ENCODE measurements at places on chromosomes 16 and 17.

- no peak for DNase-seq
Measured at GRCh38 chr16:58462499-58462996, 37.4 kb upstream of the NDRG4 start.

DNA sequence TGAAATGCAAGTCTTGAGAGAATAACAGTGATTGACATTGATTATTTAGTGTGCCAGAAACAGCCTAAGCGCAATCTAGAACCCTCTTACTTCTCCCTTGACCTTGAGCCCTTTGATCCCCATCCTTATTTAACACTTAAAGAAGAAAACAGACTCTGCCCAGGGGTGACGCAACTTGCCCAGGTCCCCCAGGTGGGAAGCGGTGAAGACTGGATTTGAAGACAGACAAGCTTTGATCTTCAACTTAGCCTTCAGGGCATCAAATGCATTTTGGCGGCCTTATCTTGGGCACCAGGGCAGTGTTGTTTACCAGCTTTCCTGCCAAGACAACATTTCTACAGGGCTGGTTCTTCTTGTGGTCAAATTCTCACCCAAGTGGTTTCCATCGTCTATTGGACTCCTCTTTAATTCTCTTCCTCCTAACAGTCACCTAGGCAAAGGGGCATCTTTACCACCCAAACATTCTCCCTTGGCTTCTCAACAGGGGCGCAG, 8.9 kb upstream of the CIITA start:
- DNase-seq = no peak

DNA sequence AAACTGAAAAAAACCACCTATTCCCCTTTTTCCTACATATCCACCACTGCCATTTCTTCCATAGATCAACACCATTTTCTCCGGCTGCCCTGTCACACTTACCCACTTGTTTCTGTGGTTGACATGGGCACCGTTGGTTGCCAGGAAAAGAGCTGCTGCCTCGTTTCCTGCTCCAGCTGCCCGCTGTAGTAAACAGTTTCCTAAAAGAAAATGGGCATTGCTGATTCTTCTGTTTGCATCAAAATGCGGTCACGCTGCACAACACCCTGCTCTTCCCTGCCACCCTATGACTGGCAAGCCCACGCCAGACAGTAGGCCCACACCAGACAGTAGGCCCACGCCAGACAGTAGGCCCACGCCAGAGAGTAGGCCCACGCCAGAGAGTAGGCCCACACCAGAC, 46.3 kb downstream of the CYB5D2 start:
- DNase-seq = no peak

GRCh38 chr16:68086860-68087268, 1.7 kb downstream of the NFATC3 start:
- DNase-seq = no peak

DNA sequence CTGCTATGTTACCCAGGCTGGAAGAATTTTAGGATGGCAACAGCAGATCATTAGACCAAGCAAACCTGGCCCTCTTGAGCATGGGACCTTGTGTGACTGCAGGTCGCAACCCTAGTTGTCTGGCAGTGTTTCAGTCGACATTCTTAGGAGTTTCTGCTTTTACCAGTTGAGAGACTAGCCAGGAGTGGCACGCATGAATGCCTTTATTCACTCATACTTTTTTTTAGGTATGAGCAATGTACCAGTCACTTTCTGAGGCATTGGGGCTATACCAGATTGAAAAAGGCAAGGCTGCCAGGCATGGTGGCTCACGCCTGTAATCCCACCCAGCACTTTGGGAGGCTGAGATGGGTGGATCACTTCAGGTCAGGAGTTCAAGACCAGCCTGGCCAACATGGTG, 28.2 kb upstream of the HAS3 start:
- DNase-seq = peak; percentile 98

GRCh38 chr16:89195521-89196171, 4.7 kb downstream of the SLC22A31 start:
- no peak for DNase-seq

DNA sequence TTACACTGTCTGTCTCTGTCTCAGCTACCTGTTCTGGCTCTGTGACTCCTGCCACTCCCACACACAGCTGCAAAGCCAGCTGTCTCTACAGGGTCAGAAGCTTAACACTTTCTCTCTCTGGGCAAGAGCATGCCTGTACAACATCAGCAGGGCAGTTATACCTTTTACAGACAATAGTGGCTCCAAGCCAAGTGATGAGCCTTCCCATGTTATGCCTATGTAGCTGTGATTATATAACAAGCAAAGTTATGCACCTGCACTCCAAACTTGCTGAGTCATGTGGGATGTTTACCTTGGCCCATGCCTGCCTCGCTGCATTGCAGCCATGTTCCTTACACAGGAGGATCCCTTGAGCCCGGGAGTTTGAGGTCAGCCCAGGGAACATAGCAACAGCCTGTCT, 31.8 kb upstream of the APPBP2 start:
- no peak for DNase-seq

- no peak for DNase-seq
Measured at GRCh38 chr17:27525316-27525715, 69.1 kb downstream of the KSR1 start.

DNA sequence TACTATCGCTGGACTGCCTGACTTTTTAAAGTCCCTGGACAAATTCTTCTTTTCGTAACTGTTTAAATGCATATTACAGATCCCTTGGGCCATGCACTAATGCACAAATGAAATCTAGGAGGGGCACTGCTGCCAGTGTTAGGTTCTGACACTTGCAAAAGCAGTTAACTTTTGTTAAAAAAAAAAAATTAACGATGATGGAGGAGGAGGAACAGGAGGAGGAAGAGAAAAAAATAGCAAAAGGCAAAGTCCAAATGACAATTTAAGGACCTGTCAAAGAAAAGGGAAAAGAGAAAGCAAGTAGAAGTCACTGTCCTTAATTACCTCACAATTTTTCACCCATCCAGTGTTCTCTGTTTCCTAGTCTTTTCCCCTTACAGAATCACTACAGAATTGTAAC, 97.8 kb upstream of the CORO6 start:
- peak; percentile 68 for DNase-seq

GRCh38 chr16:51111759-51112158, 39.3 kb downstream of the SALL1 start:
- DNase-seq = no peak

- DNase-seq = peak; percentile 43
Measured at GRCh38 chr17:27379888-27380533, 76.2 kb upstream of the KSR1 start.

GRCh38 chr16:70677499-70678120, 8.2 kb downstream of the MTSS2 start:
- no peak for DNase-seq

DNA sequence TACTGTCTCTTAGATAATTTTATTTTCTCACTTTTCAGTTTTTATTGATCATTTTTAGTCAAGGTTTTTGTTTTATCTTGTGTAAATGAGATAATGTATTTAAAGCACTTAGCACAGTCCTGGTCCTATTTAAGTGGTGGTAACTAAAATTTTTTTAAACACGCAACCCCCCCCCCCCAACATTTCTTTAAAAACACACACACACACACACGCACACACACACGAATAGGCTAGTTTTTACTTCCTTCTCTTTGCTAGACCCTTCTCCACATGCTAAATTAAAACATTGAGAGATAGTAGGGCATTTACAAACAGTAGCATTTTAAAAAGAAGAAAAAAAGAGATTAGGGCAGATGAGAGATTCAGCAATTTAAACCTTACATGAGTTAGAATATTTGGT, 5.0 kb downstream of the NFATC3 start:
- no peak for DNase-seq

- DNase-seq = no peak
Measured at GRCh38 chr17:6818938-6819337, 12.6 kb downstream of the TEKT1 start.

DNA sequence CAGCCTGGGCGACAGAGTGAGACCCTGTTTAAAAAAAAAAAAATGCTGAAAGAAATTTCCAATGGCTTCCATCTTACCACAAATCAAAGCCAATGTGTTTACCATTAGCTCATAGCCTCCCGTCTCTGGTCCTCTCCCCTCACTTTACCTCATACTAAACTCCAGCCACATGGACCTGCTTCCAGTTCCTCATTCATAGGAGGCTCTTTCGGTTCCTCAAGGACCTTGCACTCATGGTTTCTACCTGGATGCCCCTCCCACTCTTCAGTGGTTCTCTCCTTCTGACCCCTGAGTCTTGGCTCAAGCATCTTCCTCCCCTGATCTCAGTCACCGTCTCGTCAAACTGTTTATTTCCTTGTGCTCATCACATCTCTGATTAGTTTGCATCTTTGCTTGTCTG, 3.8 kb upstream of the DEF8 start:
- no peak for DNase-seq

GRCh38 chr17:44473367-44473766, 29.8 kb downstream of the GPATCH8 start:
- DNase-seq = peak; percentile 11

DNA sequence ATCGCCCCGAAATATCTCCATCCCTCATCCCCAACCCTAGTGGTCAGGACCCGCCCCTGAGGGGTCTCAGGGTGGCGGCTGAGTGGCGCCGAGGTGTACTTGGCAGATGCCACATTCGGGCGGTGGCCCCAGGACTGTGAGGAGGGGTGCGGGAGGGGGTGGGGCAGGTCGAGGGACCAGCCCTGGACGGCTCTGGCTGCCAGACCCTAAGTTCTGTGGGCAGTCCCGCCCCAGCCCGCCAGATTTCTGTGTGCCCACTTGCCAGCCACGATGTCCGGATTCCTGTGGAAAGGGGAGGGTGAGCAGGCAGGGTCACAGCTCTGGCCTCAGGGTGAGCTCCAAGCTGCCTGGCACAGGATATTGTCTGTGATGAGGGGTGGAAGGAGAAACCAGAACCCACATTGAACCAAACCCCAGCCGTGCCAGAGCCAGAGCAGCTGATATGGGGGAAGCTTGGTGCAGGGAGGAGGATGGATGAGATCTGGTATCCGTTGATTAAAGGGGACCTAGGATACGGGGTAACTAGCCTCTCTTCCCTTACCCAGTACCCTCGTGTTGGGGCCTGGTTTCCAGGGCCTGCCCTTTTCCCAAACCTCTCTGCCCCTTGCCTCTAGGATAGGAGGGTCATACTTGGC, 1.1 kb upstream of the CHAD start:
- no peak for DNase-seq

DNA sequence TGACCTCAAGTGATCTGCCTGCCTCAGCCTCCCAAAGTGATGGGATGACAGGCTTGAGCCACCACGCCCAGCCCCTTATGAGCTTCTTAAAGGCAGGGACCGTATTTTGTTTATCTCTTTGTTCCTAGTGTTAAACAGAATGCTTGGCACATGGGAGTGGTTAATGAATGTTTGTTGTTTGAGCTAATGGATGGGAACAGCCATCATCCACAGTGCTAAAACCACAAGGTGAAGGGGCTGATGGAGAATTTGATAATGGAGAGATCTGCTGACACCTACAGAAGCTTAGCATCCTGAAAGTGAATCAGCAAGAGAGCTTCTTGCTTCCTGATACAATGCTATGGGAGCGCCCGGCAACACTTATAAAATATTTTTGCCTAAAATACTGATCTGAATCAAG, 8.6 kb upstream of the CDH1 start:
- no peak for DNase-seq

GRCh38 chr16:19168371-19169081, 486 bp downstream of the SYT17 start:
- no peak for DNase-seq

- DNase-seq = no peak
Measured at GRCh38 chr17:74877592-74878548, 5.1 kb upstream of the FDXR start.

DNA sequence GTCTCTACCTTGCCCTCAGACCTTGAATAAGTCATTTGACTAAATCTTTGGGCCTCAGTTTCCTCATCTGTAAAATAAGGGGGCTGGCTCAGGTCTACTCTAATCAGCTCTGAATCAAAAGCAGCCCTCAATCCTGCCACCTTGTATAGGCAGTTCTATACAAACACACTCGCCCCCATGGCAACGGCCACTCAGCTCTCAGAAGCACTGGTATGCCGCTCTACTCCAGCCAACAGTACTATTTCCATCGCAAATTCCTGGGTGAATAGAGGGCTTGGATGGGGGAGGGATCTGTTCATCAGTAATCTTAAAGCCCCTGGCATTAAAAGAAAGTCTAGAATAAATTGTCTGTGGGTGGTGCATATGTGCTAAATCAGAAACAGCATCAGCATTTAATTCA, 21.2 kb upstream of the TAOK1 start:
- DNase-seq = no peak

- DNase-seq = no peak
Measured at GRCh38 chr16:53946746-53947386, 242.9 kb downstream of the FTO start.

DNA sequence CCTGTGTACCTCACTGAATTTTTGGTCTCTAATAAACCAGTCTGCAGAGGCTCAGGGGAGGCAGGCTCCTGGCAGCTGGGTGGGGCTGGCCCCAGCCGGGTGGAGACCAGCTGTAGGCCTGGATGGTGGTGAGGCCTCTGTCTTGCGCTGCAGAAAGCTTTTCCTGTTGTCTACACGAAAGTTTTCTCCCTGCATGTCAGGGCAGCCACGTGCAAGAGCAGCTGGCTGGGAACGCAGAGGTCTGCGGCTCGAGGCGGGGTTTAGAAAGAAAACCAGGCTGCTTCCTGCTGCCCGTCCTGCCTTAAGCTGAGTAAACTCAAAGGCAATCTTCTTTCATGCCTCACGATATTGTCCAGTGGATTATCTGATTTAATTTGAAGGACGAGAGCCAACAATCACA, 2.4 kb downstream of the SERPINF1 start:
- DNase-seq = no peak

DNA sequence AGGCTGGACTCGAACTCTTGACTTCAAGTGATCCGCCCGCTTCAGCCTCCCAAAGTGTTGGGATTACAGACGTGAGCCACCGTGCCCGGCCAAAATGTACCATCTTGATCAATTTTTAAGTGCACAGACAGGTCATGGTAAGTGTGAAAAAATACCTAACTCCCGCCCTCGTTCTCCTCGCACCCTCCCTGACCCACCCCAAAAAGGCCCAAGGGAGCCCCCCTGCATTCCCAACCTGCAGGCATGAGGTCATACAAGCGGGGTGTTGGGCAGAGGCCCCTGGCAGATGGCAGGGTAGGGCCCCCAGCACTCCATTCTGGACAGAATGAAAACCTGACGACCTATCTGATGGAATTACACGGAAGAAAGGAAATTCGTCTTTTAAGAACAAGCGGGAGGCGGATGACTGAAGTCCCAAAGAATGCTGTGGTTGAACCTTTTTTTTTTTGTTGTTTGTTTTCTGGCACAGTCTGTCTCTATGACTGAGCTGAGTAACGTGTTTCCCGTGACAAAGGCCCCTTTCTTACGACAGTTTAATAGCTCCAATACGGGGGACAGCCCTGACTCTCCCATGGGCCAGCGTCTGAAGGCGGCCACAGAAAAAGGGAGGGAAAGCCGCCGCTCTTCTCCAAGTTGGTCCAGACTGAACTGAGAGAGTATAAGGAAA, 376.4 kb downstream of the SLC39A11 start:
- peak; percentile 98 for DNase-seq
